Adipocyte (in vitro differentiated cells): ENCODE measurements at places on chromosomes 6 and 20.

DNA sequence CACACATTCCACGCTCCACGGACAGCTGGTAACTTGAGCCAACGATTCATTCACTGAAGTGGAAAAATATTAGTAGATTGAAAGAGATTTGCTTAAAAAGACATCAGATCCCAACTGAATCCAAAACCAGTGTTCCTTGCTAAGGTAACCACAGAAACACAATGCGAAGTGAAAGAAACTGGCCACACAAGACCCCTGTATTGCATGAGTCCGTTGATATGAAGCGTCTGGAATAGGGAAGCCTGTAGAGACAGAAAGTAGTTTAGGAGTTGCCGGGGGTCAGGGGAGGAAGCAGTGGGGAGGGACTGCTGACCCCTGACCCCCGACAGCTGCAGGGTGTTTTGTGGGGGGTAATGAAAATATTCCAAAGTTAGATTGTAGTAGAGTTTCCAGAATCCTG lies 10.0 kb downstream of the PCK1 start:
- no peak for DNase-seq

DNA sequence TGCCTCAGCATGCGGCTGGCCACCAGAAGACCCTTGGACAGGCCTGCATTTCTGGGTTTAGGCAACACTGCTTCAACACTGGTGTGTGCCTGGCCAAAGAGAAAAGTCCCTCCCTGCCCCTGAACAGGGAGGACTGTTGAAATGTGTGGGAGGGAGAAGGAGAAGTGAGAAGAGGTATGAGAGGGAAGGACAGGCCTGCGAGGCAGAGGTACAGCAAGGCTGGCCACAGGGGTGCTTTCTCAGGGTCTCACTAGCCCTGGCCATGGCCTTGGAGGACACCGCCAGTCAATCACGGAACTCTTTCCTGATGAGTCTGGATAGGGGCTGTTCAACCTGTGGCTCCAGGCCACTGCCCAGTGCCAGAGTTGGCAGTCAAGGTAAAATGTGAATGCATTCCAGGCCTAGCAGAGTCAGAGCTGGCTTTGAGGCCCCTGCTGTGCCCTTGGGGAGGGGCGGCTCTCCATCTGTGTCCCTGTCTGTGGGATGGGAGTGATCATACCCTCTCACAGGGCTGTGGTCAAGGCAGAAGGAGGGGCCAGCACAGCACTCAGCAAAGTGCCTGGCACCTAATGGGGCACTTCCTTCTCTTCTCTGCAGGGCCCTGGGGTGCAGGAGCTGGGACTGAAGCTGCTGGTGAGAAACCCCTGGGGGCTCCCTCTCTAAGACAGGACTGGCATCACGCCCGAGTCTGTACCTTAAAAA lies 43.2 kb upstream of the CDH22 start:
- no peak for DNase-seq

DNA sequence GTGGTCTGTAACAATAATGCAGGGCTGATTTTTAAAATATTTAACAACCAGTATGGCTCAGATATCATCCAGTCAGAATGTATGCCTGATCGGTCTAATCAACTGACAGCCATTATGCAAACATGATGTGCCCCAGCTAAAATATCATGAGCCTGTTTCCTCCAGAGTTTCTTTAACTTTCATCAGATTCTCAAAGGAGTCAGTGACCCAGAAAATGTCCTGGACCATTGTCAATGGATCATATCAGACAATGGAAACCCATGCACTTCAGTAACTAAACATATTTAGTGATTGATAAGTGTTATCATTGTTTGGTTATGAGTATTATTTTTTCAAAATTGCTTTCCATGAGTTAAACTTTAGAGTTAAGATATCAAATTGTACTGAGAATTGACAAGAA lies 173.5 kb downstream of the LMBRD1 start:
- no peak for DNase-seq

- DNase-seq: no peak
Measured at GRCh38 chr20:6654513-6655252, 112.8 kb upstream of the BMP2 start.

GRCh38 chr6:162184465-162184864 lies 543.1 kb downstream of the PRKN start:
- no peak for DNase-seq

DNA sequence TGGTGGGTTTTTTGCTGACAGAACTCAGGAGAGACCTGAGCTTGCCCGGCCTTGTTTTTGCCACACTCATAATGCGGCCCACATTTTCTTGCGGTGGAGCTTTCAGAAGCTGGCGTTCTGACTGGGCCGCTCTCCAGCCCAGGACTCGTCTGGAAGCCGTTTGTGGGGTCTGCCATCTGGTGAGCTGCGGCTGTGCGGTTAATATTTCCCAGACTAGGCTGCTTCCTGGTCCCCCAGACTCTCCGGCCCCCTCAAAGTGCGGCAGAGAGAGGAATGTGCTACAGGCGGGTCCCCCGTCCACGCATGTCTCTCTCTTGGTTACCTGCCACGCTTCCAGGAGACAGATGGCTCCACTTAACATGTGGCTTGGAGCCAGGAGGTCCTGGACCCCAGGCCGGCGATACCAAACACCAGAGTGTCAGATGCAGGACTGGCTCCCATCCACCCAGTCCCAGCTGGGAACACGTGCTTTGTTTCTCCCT lies 128.9 kb upstream of the PMEPA1 start:
- no peak for DNase-seq

DNA sequence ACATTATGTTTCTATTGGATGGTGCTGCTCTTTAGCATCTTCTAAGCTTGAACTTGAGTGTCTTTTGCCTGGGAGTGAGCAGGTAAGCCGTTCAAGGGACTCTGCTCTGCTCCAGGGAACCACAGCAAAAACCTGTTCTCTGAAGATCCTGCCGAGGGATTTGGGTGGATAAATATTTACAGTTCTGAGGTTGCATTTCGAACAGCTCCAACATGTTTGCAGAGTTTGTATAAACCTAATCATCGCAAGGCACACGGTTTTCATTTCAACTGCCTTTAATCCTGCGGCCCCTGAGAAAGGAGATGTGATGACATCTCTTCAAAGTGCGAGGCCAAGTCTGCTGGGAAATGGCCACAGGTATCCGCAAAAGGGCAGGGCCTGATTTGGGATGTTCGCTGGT lies 293.4 kb downstream of the TFAP2C start:
- DNase-seq: no peak

GRCh38 chr20:40691566-40692239 lies 2.7 kb upstream of the MAFB start:
- no peak for DNase-seq

GRCh38 chr6:151900256-151900655 lies 92.8 kb downstream of the ESR1 start:
- DNase-seq: no peak

DNA sequence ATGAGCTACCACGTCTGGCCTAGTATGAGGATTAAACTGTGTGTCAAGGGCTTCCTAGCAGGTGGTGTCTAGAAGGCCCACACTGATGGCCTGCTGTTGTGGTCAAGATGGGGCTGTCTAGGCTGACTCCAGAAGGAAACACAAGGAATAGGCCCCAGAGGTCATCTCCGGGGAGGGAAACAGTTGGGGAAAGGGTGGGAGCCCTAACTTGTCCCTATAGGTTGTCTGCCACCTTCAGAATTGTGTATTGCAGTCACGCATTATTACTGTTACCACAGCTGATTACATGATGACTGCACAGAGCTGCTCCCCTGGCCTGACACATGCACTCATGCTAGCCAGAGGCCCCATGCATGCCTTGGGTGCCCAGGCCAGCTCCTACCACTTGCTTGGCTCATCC lies 27.3 kb downstream of the C20orf203 start:
- no peak for DNase-seq

DNA sequence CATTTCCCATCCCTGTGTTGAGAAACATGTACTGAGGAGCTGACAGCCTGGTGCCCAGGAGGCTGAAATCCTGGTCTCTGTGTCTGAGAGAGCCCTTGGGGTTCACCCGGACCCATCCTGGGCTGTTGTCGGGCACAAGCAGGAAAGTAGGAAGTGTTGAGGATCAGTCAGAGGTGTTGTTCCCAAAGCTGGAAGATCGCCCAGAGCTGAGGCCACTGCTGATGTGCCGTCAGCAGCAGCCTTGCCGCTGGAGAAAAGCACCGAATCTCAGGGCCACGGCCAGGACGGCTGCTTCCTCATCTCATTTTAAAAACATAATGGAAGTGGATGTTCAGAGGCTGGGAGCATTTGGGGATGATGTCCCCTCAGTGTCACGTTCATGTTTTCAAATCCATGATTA lies 218.5 kb downstream of the UST start:
- no peak for DNase-seq

DNA sequence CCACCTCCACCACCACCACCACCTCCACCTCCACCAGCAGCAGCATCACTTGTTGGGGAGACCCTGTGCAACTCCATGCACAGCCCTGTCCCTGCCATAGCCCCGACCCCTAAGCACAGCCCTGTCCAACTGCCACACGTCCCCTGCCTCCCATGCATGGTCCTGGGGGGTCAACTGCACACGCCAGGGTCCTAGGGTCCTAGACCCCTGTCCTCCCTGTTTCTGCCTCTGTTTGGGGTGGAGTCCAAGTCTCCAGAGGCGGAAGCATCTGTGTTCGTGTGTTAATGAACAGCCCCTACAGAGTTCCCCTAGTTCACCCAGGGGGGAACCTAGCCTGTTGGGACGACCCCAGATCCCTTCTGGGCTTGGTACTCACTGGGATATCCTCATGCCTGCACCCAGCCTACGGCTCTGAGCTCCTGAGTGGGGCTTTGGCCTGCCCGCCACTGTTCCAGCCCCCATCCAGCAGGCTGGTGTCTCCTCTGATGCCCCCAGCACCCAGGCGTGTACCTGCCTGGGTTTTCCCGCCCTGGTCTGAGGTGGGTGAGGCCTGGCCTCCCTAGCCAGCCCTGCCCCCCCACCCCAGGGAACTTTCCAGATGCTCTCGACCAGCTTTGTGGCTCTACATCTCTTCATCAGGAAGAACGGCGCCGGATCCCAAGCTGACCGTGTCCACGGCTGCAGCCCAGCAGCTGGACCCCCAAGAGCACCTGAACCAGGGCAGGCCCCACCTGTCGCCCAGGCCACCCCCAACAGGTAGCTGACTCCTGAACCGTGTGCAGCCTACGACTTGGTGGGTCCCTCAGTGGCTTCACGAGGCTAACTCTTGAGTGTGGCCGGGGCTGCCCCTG lies 2.5 kb upstream of the TNFRSF6B start:
- no peak for DNase-seq

DNA sequence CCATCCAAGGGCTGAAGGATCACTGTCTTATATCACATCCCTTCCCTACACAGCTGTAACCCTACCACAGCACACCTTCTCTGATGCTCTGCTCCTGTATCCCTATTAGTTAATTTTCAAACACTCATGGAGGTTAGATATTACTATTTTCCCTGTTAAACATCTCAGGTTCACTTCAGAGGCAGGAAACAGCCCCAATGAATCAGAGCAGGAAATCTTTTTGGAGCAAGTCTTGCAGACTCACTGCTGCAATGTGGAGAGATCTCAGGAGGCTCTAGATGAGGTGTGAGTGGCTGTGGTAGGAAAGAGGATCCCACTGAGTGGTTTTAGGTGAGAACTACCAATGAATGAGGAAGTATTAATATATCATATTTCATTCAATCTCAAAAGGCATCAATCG lies 19.7 kb upstream of the HTR1B start:
- DNase-seq: no peak

- DNase-seq: no peak
Measured at GRCh38 chr20:59178983-59179595, 15.5 kb downstream of the ZNF831 start.
